ENCODE measurements at places on chromosomes 6 and 20.
A peak's percentile ranks its signal among the peaks of the same experiment; 100 is the strongest.

DNA sequence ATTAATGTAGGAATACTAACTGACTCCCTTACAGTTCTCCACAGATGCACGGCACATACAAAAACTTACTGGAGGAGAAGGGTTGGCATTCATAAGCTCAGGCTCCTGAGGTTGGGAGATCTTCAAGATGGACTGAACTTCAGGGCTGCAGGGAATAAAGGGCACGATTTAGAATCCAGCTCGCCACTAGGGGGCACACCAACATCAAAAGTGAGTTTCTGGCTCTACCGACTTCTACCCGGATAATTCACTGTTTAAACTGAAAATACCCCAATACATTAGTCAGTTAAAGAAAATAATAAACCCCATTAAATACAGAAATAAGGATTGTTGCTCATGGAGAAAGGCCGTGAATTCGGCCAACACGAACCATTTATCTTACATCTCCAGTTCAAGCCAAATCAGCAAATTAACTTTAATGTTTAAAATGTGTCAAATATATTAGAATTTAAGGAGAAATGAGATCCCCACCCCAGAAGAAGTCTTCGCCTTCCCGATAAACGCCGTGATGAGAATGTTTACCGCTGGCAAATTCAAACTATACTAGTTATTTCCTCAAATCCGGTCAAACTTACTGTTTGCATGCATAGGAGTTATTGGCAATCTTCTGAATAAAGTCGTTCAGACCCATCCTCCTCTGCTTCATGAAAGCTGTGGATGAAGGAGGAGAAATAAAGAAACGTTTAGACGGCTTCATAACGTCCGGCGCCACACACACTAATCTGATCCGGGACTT is 121.7 kb upstream of the SLC2A12 start:
- DNase-seq = peak; percentile 96

DNA sequence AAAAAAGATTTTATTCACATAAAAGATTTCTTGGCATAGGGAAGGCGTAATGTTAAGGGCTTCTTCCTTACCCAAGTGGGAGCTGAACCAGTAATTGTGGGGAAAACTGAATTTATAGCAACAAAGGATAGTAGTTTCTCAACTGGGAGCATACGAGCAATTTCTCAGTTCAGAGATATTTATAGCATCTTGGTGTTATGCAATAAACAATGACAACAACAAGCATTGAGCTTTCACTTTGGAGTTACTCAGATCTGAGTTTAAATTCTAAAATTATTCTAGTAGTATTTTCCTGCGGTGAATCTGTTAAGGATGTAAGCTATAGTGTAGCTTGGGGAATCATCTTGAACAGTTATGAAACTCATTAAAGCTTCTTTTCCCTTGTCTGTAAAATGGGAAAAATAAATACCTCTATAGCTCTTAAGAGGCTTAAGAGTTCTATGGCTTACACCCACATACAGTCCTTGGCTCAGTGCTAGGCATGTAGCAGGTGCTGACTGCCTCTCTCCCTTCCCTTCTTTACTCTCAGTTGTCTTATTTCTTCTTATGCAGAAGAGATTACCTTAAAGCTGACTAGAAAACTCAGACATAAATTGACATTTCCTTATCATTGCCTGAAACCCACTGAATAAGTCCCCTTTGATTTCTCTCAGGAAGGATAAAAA is 58.8 kb downstream of the SAMD5 start:
- DNase-seq = no peak

DNA sequence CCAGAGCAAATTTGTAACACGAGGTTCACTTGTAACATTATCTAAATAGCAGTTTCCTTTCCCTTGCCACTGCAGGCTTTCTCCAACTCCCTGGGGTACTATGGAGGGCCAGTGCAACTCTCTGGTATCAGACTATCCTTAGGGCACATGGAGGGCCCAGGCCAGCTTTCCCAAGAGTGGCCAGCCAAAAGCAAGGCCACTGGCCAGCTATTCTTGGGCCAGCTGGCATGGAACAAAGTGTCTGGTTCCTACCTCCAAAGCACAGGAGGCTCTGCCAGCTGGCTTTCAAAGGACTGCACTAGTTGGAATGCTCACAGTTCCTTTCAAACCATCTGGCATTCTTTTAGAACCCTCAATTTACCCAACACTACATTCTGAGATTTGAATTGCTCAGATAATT is 8.7 kb downstream of the RNF24 start:
- no peak for DNase-seq

GRCh38 chr20:2219481-2220006 is 76.3 kb upstream of the TGM3 start:
- no peak for DNase-seq

DNA sequence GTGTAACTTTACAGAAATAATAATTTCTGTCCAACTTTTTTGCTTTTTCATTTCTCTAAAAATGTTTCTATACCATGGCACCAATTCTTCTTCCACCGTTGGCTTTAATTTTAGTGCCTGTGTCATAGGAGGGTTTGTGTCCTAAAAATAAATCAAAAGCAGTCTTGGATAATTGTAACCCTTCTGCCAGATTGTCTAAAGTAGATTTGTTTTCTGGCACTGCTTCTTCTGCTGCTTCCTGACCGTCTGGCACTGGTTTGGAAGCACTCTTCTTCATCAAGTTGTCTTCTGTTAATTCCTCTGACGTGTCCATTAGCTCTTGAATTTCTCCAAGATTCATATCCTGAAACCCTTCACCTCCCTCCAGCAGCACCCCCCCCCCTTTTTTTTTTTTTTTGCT is 33.1 kb downstream of the SCAF8 start:
- DNase-seq = no peak

- DNase-seq = no peak
These were observed 793.9 kb downstream of the QKI start for GRCh38 chr6:164208371-164208770.

DNA sequence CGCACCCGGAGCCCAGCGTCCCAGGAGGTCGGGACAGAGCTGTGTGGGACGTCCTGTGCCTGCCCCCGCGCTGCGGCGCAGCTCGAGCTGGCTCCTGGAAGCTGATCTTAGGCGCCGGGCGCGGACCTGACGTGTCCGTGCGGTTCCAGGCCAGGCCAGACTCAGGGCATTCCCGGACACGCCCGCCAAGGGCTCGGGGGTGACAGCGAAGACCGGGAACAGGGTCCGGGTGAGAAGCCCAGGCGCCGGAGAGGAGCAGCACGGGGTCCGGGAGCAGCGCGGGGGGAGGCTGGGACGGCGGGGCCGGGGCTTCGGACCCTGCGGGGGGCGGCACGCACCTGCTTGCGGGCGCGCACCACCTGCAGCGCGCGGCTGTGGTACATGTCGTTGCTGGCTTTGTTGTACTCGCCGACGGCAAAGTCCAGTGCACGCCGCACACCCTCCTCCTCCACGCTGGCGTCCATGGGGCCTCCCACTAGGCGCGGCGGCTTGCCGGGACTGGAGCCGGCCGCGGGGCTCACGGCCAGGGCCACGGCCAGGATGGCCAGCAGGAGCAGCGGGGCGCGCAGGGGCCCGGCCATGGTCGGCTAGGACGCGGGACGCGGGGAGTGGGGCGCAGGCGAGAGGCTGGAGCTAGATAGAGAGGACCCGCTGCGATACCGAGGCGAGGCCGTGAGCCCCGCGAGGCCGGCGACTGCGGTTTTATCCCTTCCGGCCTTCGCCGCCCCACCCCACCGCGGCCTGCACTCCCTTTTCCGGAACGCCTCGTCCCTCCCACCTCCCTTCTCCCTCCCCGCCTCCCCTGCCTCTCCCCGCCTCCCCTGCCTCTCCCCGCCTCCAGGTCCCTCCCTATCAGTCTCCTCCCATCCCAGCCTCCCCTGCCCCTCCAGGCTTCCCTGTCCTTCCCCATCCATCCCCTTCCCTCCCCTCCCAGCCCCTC is at the start of gene CST3:
CST3 (minus strand) TSS at position 674 of the 940 bp plus-strand sequence; CDS start at position 581, 93 bp downstream.
- DNase-seq = peak; percentile 34

DNA sequence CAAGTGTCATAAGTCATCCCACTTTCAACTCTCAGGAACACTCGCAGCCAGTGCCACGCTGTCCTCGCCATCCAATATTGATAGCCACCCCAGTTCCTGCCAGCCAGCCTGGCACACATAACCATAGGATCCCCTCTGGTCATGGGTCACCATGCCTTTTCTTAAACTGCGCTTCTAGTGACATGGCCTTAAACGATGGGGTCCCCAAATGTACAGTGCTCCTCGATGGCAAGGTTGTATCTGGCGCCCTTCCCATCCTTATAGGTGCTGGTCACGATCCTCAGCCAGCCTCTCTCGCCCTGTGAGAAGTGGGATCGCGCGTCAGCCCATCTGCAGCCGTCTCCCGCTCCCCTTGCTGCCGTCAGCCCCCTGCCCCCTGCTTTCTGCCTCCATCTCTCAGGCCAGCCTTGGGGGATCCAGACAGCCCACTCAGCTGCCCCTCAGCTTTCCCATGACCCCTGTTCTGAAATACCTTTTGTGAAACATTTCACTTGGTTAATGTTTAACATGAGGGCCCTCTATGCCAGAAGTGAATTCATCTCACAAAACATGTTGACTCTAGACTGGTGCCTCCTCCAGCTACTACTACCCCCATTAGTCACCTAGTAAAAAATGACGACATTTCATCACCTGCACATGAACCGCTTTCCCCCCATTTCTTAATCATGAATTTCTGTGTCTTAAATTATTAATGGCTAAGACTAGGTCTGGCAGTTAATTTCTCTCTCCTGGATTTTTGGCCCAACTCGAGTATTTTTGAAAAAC is 11.4 kb downstream of the CTSZ start:
- no peak for DNase-seq

- no peak for DNase-seq
These were observed 246.1 kb downstream of the BMP7 start for GRCh38 chr20:57020364-57020763.

DNA sequence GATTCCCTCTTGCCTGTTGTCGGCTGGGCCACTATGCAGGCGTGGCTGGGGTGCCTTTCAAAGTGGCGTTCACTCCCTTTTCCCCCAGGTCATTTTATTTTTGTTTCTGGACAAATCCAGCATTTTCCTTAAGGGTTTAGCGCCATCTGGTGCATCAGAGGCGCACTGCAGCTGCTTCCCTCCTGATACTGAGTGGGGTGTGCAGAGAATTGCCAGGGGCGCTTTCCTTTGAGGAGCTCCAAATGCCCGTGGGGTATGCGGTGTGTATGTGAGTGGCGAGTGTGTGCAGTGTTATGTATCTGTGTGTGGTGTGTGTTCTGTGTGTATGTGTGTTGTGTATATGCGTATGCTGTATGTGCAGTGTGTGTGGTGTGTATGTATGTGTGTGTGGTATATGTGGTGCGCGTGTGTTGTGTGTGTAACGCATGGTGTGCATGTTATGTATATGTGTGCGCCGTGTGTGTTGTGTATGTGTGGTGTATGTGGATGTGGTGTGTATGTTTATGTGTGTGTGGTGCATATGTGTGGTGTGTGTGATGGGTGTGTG is 100.1 kb upstream of the AGPAT4 start:
- DNase-seq = peak; percentile 86

- DNase-seq = no peak
These were observed 335.6 kb downstream of the PRL start for GRCh38 chr6:21961226-21961625.

DNA sequence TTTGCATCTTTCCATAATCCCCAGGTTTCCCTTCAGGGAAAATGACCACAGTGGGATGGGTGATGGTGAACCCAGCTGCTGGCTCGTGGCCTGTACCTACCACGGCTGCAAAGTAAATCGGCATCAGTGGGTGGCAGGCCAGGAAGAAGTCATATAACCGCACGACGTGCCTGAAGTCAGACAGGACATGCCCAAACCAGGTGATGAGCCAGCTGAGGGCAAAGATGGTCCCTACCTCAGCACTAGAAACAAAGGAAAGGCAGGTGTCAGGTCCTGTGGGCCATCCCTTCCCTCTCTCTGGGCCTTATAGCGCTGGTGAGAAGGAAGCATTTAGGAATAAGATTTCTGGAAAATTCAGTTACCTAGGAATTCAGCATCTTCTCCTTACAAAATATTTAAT is 22.2 kb downstream of the TBC1D20 start:
- no peak for DNase-seq

GRCh38 chr6:47209632-47210031 is 100.1 kb downstream of the TNFRSF21 start:
- no peak for DNase-seq

DNA sequence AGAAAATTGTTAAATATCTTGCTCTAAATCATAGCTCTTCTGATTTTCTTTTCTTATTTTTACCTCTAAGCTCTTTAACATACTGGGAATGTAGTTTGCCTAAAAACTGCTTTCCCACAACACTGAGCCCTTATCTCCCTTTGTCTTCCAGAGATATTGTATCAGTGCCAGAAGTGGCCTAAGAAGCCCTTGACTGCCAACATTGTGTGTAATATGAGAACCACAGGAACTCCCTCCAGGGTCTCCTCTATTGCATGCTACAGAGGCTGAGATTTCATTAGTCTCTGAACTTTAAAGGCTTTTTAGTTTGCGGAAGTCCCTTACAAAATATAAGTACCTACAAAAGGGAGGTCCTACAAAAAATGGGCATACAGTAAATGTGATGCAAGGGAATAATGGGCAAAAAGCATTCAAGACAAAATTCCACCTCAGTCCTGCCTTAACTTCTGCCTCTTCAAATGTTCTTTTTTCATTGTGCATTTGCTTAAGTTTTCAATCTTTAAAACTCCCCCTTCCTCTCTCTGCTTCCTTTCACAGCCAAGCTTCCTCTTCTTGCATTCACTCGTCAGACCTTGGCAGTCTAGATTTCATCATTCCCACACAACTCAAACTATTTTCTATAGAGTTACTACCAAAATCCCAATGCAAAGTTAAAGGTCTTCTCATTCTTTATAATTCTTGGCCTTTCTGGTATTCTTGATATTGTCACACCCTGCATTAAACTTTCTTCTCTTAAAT is 76.5 kb downstream of the ADGRG6 start:
- DNase-seq = no peak

All from stimulated activated CD8-positive, alpha-beta memory T cell treated with anti-CD3 and anti-CD28 coated beads, Interleukin-4, amount 100 ng/mL, for 48 hours (primary cell).